ENCODE measurements at places on chromosomes 1 and 21. TPM values are rescaled to one million over a fixed set of nuclear protein-coding genes. Genes with fewer than 3 reads are reported as not detected.

The NR1I3 gene
- not detected for total RNA-seq

The TNFSF18 gene
- total RNA-seq, result 0.90 TPM

The UBE2U gene
- total RNA-seq, result not detected

The AK2 gene
- total RNA-seq, result 189 TPM

The AMPD1 gene
- not detected for total RNA-seq

GRCh38 chr1:56780826-56781225 lies 38.4 kb downstream of the FYB2 start:
- no peak for DNase-seq

DNA sequence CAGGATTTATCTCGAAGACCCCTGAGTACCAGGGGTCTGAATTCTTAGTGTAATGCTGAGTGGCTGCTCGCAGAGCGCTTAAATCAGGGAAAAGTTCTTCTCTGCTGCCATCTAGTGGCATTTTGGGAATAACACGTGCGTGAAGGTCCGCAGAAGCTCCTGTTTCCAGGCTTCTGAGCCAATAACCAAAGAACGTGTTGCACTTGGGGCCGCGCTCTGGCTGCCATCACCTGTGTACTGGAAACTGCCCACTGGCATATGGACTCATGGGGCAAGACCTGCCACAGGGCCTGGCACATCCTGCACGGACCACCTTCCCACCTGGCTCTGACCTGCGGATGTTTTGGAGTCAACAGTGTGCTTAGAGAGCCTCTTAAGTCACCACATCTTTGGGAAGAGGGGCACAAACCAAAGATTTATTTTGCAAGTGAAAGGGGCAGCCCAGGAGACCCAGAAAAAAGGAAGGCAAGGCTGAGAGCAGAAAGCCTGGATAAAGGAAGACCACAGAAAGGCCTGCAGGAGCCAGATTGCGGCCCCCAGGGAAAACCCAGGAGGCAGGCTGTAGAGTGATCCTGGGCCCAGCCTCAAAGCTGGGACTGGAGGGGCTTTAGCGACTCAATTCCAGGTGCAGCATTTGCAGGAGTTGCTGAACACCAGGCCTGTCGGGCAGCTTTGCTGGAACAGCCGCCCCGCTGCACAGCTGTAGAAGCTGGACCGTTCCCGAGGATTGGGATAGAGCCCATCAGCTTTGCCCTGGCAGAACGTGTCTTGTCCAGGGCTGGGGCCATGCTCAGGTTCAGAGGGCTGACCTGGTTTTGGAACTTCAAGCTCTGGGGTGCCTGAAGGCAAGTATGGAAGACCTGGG lies 13.0 kb downstream of the CHIT1 start:
- DNase-seq, result peak; percentile 64

GRCh38 chr1:156401681-156402081 lies 32.7 kb downstream of the RHBG start:
- no peak for DNase-seq

DNA sequence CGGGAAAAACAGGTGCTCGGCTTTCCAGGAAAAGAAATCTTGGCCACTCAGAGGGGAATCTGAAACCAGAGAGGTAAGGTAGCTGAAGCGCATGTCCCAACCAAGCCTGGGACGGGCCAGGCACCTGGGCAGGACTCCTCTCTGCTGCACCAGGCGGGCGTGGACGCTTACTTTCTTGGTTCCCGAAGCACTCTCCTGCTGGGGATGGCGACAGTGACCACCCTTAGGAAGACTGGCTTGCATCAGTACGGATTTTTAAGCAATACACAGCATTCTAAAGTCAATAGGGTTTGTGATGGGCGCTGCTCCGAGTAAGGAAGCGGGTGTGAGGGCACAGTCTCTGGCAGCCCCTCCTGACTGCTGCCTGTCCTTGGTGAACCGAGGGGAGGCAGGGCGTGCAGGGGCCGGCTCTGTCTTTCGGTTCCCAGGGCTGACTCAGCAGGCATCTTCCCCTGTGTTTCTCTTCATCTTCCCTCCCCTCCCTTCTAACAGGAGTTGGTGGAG lies 74.9 kb upstream of the ANGPTL1 start:
- DNase-seq, result no peak

- DNase-seq, result no peak
These were observed 8.2 kb upstream of the PIGK start for GRCh38 chr1:77227381-77227780.

Measured in LHCN-M2 (cell line).